ENCODE measurements at places on chromosomes 11 and 22.

DNA sequence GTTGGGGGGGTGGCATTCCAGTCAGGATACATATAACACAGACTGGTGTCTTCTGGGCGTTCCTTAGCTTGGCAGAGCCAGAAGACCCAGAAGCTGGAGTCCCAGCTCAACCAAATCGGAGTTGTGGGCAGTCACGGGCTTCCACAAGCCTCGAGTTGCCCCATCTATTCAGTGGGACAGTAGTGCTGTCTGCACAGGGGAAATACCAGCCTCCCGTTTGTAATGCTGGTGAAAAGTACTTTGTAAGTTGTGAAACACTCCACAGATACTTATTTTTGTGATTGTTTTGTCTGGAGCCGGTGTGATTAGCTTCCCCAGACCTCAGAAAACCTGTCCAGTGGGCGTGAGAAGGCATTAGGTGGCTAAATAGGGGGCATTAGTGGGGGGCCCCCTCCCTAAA lies 13.6 kb downstream of the DGKZ start:
- peak overlapping the region; percentile 77 for H3K4me3 ChIP-seq
- no peak for DNase-seq
- peak overlapping the region; percentile 96 for H3K27ac ChIP-seq

- H3K27ac ChIP-seq: no peak overlapping the region
- DNase-seq: no peak
- peaks cover 10% of the 10 kb centered on the region for H3K27me3 ChIP-seq
- no peak overlapping the region for H3K4me3 ChIP-seq
- no peaks in the 10 kb centered on the region for H3K36me3 ChIP-seq
Measured at GRCh38 chr11:87440076-87440770, 402.5 kb downstream of the TMEM135 start.

DNA sequence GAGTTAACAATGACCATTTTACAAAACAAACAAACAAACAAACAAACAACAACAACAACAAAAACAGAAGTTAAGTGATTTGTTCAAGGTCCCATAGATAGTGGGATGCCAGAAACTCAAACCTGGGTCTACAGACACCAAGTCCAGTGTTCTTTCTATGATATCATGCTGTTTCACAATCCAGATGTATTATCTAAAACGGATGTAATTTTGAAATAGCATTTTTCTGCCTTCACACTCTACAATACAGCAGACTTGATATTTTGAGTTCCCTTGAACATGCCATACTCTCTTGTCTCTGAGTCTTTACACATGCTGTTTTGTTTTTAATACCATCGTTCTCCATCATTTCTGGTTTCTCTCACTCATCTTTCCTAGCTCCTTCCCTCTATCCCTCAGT lies 104.5 kb downstream of the RELT start:
- no peak overlapping the region for H3K4me3 ChIP-seq
- DNase-seq: no peak
- no peaks in the 10 kb centered on the region for H3K27me3 ChIP-seq
- H3K4me1 ChIP-seq: no peaks in the 10 kb centered on the region
- peaks cover 12% of the 10 kb centered on the region for H3K36me3 ChIP-seq

DNA sequence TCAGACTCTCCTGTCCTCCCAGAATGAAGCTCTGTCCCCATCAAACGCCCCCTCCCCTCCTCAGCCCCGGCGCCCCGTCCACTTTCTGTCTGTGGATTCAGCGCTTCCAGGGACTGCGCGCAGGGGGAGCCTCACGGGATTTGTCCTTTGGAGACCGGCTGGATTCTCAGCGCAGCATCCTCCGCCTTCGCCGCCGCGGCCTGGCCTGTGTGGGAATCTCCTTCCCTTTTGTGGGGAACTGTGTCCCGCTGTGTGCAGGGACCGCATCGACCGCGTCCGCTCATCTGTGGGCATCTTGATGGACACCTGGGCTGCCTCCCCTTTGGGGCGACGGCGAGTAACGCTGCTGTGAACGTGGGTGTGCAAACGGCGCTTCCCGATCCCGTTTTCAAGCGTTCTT lies 1.1 kb upstream of the SCT start:
- H3K4me1 ChIP-seq: peaks cover 20% of the 10 kb centered on the region
- H3K36me3 ChIP-seq: peaks cover 3% of the 10 kb centered on the region
- peak overlapping the region; percentile 9 for H3K4me3 ChIP-seq
- H3K27ac ChIP-seq: peak overlapping the region; percentile 41

- no peak overlapping the region for H3K27ac ChIP-seq
- H3K36me3 ChIP-seq: no peaks in the 10 kb centered on the region
- no peak for DNase-seq
- H3K27me3 ChIP-seq: no peaks in the 10 kb centered on the region
Measured at GRCh38 chr11:82559609-82560008, 174.1 kb downstream of the FAM181B start.

DNA sequence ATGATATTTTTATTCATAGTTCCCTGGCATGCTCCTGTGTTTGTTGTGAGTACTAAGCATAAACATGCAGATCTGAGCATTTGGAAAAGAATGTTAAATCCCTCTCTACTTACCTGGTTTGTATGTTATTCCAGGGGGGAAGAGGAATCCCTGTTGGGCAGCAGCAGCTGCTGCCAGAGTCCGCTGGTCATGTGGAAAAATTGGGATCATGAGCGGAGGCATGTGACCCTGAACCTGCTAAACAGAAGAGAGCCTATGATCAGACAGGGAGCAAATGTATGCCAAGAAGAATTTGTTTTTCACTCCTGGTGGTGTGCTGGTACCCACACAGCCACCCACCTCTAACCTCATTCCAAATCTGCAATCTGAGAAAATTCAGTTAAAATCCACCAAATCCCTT lies 244.7 kb downstream of the SOX6 start:
- no peaks in the 10 kb centered on the region for H3K36me3 ChIP-seq
- no peak for DNase-seq

DNA sequence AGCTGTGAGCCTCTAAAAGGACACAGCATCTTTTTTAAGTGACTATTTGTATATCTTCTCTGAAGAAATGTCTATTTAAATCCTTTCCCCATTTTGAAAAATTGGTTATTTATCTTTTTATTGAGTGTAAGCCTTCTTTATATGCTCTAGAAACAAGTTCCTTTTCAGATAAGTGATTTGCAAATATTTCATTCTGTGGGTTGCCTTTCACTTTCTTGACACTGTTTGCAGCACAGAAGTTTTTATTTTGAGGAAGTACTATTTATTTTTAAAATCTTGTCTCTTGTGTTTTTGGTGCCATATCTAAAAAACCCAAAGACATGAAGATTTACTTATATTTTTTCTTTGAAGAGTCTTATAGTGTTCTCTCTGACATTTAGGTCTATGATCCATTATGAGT lies 40.1 kb upstream of the LYVE1 start:
- no peak for DNase-seq
- no peaks in the 10 kb centered on the region for H3K36me3 ChIP-seq
- no peak overlapping the region for H3K4me3 ChIP-seq
- H3K27ac ChIP-seq: no peak overlapping the region

- H3K27ac ChIP-seq: no peak overlapping the region
- peaks cover 11% of the 10 kb centered on the region for H3K27me3 ChIP-seq
- H3K36me3 ChIP-seq: no peaks in the 10 kb centered on the region
- no peak for DNase-seq
- H3K4me1 ChIP-seq: peaks cover 2% of the 10 kb centered on the region
Measured at GRCh38 chr11:33362051-33362910, 105.1 kb downstream of the HIPK3 start.

- peaks cover 100% of the 10 kb centered on the region for H3K36me3 ChIP-seq
- no peak overlapping the region for H3K27ac ChIP-seq
- H3K4me1 ChIP-seq: no peaks in the 10 kb centered on the region
- no peak for DNase-seq
- H3K27me3 ChIP-seq: no peaks in the 10 kb centered on the region
Measured at GRCh38 chr11:121618516-121618915, 165.7 kb upstream of the SORL1-AS1 start.

- H3K4me1 ChIP-seq: peaks cover 38% of the 10 kb centered on the region
- H3K27ac ChIP-seq: no peak overlapping the region
- H3K4me3 ChIP-seq: no peak overlapping the region
- peaks cover 6% of the 10 kb centered on the region for H3K27me3 ChIP-seq
- no peak for DNase-seq
- peaks cover 59% of the 10 kb centered on the region for H3K36me3 ChIP-seq
Measured at GRCh38 chr11:130123414-130124040, 36.1 kb upstream of the ST14 start.

DNA sequence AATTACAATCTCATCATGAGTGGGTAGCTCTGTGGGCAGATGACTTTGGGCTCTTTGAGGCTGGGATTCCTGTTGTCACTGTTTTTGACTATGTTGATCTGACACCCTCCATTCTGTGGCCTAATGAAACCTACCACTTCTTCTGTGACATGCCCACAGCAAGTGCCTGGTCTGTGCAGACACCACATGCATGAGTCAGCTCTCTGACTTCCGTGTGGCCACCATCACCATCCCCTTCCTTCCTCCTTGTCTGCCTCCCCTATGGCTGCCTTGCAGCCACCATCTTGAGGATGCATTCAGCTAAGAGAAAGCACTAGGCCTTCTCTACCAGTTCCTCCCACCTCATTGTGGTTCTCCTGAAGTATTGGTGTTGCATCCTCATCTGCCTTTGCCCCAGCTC lies 15.3 kb upstream of the OR10V1 start:
- H3K27ac ChIP-seq: no peak overlapping the region
- H3K4me1 ChIP-seq: peaks cover 7% of the 10 kb centered on the region
- H3K27me3 ChIP-seq: peaks cover 7% of the 10 kb centered on the region
- no peaks in the 10 kb centered on the region for H3K36me3 ChIP-seq
- no peak overlapping the region for H3K4me3 ChIP-seq

DNA sequence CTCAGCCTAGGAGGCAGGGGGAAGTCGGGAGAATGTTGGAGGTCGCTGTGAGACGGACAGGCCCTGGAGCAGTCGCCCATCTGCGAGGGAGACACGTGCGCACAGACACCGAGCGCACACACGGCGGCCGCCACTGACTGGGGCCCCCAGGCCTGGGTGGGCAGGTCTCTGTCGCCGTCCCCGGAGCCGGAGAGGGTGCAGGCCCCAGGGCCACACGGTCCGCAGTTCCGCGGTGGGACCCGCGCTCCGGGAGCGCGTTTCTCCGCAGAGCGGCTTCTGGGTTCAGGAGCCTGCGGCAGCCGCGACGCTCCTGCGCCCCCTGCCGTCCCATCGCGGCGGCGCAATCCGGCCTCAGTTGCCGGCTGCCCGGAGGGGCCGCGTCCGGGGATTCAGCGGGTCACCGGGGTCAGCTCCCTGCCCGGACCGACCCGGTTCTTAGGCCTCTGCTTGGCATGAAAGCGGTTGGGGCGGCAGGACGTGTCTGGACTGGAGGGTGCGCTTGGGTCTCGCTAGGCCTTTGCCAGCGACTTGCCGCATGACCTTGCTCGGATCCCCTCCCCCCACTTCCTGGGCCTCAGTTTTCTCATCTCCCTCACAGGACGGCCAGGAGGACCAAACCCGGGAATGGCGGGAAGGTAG lies 31.2 kb downstream of the PDE2A start:
- peak; percentile 86 for DNase-seq
- no peaks in the 10 kb centered on the region for H3K27me3 ChIP-seq
- H3K27ac ChIP-seq: no peak overlapping the region
- H3K4me3 ChIP-seq: peak overlapping the region; percentile 21
- H3K4me1 ChIP-seq: no peaks in the 10 kb centered on the region
- no peaks in the 10 kb centered on the region for H3K36me3 ChIP-seq

DNA sequence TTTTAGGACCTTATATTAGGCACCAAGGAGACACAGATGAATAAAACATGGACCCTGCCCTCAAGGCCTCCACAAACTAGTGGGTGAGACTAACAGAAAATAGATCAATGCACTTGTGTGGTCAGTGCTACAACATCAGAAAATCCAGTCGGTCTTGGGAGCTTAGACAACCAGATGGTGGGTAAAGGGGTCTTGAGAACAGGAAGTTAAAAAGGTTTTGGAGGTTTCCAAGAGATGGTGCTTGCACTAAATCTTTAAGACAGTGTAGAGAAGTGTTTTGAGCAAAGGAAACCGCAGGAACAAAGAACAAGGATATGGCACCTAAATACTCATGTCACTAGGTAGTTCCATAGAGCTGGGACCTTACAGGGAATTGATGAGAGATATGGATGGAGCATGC lies 56.2 kb downstream of the GALNT18 start:
- no peak overlapping the region for H3K27ac ChIP-seq
- H3K4me1 ChIP-seq: peaks cover 4% of the 10 kb centered on the region
- no peak overlapping the region for H3K4me3 ChIP-seq
- DNase-seq: no peak
- no peaks in the 10 kb centered on the region for H3K36me3 ChIP-seq

- H3K36me3 ChIP-seq: no peaks in the 10 kb centered on the region
- H3K27me3 ChIP-seq: peaks cover 27% of the 10 kb centered on the region
- no peak overlapping the region for H3K27ac ChIP-seq
- H3K4me1 ChIP-seq: no peaks in the 10 kb centered on the region
Measured at GRCh38 chr11:121226415-121227263, 65.9 kb upstream of the SC5D start.

- H3K27me3 ChIP-seq: peaks cover 5% of the 10 kb centered on the region
- H3K36me3 ChIP-seq: no peaks in the 10 kb centered on the region
- DNase-seq: no peak
- H3K4me3 ChIP-seq: no peak overlapping the region
Measured at GRCh38 chr22:46143491-46144147, 6.7 kb upstream of the PPARA start.

DNA sequence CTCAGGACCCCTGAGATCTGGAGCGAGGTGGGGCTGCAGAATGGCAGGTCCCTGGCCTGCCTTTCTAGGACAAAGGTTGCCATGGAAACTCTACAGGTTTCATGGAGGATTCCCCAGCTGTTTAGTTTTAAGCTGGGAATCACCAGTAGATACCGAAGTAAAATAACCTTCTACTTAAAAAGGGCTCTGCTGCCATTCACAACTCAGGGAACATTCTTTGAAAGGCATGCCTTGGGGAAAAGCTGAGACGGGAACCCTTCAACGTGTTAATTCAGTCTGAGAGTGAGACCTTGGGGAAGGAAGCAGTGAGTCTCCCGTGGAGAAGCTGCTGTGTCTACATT lies 493.3 kb downstream of the BRD1 start:
- H3K4me3 ChIP-seq: no peak overlapping the region
- H3K4me1 ChIP-seq: no peaks in the 10 kb centered on the region
- no peaks in the 10 kb centered on the region for H3K36me3 ChIP-seq
- H3K27ac ChIP-seq: no peak overlapping the region

- DNase-seq: no peak
- no peak overlapping the region for H3K4me3 ChIP-seq
- H3K27me3 ChIP-seq: no peaks in the 10 kb centered on the region
Measured at GRCh38 chr11:36945384-36945783, 347.3 kb upstream of the RAG2 start.

DNA sequence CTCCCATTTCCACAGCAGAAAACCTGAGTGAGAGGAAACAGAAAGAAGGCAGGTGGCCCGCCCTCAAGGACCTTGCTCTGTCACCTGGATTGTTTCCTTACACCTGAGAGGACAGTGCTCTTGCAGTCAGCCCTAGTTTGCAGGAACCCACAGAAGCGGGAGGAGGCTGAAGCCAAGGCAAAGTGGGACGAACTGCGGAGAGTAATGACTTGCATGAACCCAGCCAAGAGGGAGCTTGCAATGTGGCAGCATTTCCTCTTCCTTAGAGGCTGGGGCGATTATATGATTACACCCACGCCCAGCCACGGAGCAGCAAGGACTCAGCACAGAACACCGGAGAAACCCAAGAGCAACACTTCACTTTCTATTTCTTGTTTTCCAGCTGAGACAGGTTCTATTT lies 102.6 kb downstream of the SPON1 start:
- no peaks in the 10 kb centered on the region for H3K27me3 ChIP-seq
- peak overlapping the region; percentile 40 for H3K4me3 ChIP-seq
- no peak for DNase-seq
- H3K36me3 ChIP-seq: no peaks in the 10 kb centered on the region
- peaks cover 18% of the 10 kb centered on the region for H3K4me1 ChIP-seq

- H3K36me3 ChIP-seq: peaks cover 56% of the 10 kb centered on the region
- peaks cover 39% of the 10 kb centered on the region for H3K4me1 ChIP-seq
- no peak overlapping the region for H3K27ac ChIP-seq
- H3K4me3 ChIP-seq: no peak overlapping the region
- H3K27me3 ChIP-seq: no peaks in the 10 kb centered on the region
Measured at GRCh38 chr11:35764417-35764816, 101.8 kb downstream of the TRIM44 start.

All from activated T-cell treated with anti-CD3 and anti-CD28 coated beads, Interleukin-2, amount 50 U/mL, for 24 hours (primary cell).